ENCODE measurements at places on chromosomes 12 and 14. TPM values are rescaled to one million over a fixed set of nuclear protein-coding genes. Genes with fewer than 3 reads are reported as not detected.
A peak's percentile ranks its signal among the peaks of the same experiment; 100 is the strongest.

SYCP3 gene
- total RNA-seq, result not detected

SLC7A8 gene
- 3.8 TPM for total RNA-seq

TAS2R14 gene
- 1.6 TPM for total RNA-seq

TUBA1B gene
- 4,720 TPM for total RNA-seq

DNA sequence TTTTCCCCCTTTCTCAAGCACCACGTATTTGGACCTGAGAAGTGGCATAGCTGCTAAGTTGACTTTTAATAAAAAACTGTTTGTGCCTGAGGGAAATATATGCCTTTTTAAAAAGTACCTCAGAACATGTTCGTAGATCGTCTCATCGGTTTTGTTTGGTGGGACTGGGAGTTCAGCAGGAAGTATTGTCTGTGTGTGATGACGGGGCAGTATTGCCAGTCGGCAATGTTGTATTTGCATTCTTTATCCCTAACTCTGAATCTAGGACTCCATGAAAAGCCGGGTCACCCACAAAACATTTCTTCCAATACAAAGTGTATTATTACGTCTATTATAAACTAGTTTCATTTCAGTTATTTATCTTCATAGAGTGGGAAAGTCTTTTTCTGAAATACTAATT is 19.7 kb upstream of the FGD4 start:
- no peak for DNase-seq

GRCh38 chr12:104212516-104212915 is 3.1 kb upstream of the TXNRD1 start:
- DNase-seq, result no peak

DNA sequence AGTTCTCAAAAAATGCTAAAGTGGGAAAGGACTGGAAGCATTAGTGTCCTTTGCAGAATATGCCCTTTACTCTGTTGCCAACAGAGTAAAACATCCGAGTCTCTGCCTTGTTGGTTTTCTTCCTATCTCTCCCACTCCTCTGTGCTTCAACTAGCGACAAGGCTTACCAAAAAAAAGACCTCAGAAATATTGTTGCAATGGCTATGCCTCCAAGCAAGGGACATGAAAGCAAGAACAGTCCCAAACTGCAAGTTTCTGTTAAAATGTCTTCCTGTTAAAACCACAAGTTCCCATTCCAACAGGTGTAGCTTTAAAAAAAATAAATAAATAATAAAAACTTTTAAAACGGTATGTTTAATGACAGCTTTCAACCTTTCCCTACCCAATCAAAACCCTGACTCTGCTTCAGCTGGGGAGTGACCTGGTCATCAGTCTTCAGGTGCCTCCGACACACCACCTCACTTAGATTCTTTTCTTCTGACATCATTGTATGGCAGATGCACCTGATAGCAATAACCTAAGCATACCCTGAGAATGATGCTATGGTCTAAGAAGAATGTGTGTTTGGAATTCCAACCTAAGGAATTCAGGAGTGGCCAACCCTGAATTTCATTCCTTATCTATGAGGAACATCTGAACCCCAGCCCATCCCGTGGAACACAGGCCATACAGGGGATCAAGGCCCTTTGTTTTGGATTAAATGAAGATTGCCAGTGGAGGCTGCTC is 81.0 kb downstream of the RPS29 start:
- peak; percentile 97 for DNase-seq

GRCh38 chr12:116346741-116347140 is 69.2 kb upstream of the MED13L start:
- DNase-seq, result peak; percentile 81

- DNase-seq, result no peak
Observed at GRCh38 chr14:75141062-75141461, 14.2 kb upstream of the NEK9 start.

DNA sequence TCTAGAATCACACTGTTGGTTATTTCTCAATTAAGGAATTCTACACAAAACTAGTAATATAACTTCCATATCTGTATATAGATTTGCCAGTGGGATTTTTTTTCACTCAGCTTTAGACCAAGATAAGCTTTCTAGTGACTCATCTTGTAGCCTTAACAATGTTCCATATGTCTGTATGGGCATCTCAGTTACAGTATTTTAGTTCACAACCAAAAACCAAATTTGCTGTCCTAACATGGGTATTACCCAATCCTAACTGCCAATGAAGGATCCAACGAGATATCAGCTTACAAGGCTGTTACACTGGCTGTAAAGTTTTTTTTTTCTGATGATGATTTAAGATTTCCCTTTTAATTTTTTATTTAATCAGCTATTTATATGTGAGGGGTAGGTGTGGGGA is 31.5 kb upstream of the KRR1 start:
- DNase-seq, result no peak

GRCh38 chr12:119989361-119989730 is 310 bp downstream of the BICDL1 start:
- DNase-seq, result no peak

DNA sequence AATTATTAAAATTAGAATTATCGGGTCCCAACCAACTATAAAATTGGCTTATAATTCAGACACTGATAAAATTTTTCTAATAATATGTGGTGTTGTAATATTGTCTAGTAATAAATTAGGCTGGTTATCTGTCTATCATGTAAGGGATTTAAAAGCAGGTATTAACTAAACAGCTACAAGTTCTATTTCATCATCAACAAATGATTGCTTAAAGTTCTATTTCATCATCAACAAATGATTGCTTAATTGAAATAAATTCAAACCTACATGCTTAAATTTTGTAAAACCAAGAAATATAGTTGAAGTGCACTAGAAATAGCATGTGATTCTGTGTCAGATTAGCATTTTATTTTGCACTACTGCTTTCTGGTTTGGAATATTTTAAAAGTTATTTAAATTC is 34.1 kb downstream of the SLCO1A2 start:
- no peak for DNase-seq

DNA sequence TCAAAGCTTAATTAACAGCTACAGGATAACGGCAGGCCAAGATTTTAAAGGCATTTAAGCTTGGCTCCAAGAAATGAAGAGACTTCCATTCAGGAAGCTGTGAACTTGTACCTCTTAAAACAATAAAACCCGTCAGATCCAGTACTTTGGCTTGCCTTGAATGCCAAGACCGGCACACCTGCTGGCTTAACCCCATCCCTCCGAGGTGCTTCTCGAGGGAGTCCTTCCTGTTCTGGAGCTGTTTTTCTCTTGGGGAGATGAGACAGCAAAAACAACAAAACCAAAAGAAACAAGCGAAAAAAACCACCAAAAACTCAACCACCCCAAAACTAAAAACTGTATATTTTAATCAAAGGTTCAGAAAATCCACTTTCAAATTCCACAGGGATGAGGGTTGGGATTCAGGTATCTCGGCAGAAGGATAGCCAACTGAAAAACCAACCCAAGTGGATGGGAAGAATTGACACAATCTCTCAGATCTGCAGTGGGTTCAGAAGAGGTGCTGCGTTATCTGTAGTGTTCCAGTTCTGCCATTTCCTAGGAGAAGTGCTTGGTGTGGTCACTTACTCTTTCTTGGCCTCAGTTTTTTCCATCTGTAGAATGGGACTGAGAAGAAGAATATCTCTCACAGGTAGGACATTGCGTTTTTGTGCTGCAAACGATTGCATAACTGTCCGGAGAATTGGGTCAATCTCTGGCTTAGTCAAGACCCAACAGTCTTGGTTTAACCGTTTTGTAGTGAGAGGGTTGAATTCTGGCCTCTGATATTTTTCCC is 420.1 kb downstream of the VRK1 start:
- DNase-seq, result no peak

DNA sequence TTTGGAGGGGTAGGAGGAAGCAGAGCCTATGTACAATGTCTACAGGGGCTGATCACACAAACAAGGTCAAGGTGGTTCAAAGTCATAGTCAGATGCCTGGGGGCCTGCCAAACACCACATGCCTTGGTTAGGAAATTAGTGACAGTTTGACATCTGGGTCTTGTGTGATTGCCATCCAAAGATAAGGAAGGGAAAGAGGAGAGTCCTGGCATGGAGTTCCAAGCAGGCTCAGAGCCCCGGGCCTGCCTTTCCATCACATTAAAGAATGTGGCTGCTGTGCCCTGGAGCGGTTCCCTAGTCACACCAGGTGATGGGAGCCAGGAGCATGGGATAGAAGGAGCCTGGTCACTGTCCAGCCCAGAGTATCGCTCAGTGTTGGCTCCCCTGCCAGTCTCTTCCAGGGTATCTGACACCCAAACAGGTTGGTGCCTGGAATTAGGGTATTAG is 53.6 kb upstream of the BCL2L14 start:
- no peak for DNase-seq

DNA sequence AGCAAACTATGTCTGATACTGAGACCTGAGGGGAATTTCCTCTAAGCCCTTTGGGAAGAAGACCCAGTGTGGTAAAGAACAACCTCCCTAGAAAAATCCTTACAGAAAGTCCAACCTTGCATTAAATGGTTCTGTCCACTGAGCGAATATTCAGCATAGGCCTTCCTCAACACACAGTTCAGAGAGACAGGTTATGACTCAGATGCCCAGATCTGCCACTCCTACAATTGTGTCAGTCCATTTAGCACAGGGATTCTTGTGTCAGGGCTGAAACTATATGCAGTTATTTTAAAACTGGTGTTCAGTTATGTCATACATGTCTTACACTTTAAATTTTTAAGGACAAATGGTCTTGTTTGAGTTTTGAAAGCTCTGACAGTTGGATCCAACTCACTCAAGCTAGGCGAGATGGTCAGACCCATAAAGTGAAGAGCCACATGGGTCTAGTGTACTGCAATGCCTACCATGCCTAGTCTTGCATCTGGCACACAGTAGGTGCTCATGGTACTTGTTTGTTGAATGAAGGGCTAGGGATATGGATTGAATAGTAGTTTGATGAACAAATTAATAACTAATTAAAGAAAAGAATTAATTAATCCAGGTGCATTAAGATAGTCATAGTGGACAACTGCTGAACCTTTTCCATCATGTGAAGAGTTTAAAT is 207.5 kb upstream of the PWP1 start:
- DNase-seq, result peak; percentile 50

DNA sequence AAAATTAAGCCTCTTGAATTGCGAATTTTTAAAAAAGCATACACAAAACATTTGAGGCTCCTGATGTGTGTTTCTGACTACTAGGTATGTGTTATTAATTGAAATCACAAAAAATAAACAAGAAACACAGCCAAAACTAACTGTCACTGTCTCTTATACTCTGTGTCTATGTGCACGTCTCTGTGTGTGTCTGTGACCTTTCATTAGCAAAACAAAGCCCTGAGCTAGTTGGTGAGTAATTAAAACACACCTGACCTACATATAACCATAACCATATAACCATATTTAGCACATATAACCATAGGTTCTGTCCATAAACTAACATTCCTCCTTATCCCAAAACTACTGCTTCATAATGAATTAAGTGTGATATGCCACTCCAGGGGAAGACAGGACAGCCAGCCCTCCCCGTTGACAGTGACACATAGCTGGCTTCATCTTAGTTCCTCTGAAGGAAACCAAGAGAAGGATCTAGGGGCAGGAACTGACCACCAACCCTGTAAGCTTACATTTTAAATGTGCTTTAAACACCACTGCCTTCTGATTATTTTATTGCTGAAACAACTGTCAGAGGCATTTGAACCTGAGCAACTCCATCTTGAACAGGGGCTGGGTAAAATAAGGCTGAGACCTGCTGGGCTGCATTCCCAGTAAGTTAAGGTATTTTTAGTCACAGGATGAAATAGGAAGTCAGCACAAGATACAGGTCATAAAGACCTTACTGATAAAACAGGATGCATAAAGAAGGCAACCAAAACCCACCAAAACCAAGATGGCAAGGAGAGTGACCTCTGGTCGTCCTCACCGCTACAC is 106.7 kb downstream of the PPP2R5E start:
- no peak for DNase-seq

DNA sequence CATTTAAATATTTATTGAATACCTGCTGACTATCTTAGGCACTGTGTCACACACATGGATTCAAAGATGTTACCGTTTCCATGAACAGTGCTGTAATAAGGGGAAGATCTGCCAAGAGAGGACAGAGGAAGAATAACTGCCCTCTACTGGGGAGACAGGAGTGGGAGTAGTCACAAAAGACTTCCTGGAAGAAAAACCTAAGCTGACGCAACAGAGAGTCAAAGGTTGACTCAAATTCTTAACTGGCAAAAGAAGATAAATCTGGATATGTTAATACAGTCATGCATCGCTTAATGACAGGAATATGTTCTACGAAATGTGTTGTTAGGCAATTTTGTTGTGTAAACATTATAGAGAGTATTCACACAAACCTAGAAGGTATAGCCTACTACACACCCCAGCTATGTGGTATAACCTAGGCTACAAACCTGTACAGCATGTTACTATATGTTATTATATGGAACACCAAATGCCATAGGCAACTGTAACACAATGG is 51.5 kb downstream of the DCAF5 start:
- DNase-seq, result peak; percentile 81

Measured in PC-3 (cell line).